ENCODE measurements at places on chromosomes 7 and 10. TPM values are rescaled to one million over a fixed set of nuclear protein-coding genes. Genes with fewer than 3 reads are reported as not detected.

Gene COL13A1
- total RNA-seq: not detected

Gene FANK1
- total RNA-seq: 2.1 TPM

Gene ZNF365
- total RNA-seq: 1.3 TPM

Gene HMX3
- total RNA-seq: 0.13 TPM

Gene TUBB8
- not detected for total RNA-seq

Gene PRKCQ
- total RNA-seq: 2.1 TPM

Gene CELF2
- 2.1 TPM for total RNA-seq

Gene MXI1
- total RNA-seq: 48.7 TPM

Gene KIAA1549
- total RNA-seq: 0.26 TPM

Gene AHR
- total RNA-seq: 114 TPM
